ENCODE measurements at places on chromosomes 3 and 15.

DNA sequence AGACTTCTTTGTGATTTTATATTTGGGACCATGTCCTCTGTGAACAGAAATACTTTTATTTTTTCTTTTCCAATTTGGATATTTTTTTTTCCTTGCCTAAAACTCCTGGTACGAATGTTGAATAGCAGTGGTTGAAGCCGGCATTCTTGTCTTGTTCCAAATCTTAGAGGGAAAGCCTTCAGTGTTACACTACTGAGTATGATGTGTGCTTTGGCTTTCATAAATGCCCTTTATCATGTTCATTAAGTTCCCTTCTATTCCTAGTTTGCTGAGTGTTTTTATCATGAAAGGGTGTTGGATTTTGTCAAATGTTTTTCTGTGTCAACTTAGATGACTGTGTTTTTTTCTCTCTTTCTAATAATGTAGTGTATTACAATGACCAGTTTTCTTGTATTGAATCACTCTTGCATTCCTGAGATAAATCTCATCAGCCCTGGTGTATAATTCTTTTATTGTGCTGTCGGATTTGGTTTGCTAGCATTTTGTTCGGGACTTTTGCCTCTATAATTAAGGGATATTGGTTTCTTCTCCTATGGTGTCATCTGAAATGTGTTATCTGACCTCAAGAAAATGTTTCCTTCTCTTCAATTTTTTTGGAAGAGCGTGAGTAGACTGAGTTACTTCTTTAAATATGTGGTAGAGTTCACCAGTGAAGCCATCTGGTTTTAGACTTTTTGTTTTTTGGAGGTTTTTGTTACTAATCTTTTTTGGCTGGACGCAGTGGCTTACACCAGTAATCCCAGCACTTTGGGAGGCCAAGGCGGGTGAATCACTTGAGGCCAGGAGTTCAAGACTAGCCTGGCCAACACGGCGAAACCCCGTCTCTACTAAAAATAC, 33.3 kb downstream of the MAP1A start:
- no peak for DNase-seq

DNA sequence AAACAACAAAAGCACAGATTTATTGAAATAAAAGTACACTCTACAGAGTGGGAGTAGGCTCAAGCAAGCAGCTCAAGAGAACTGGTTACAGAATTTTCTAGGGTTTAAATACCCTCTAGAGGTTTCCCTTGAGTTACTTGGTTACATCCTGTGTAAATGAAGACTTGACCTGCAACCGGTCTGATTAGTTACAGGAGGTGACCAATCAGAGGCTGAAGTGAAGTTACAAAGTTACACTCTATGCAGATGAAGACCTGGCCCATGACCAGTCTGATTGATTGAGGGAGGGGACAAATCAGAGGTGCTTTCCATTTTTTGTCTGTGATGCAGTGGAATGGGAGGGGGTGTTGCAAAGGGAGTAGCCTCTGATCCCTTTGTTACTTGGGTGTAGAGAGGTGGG, 723.4 kb downstream of the ZPLD1 start:
- no peak for DNase-seq

- DNase-seq: no peak
Measured at GRCh38 chr3:107816107-107816506, 274.7 kb downstream of the CD47 start.

DNA sequence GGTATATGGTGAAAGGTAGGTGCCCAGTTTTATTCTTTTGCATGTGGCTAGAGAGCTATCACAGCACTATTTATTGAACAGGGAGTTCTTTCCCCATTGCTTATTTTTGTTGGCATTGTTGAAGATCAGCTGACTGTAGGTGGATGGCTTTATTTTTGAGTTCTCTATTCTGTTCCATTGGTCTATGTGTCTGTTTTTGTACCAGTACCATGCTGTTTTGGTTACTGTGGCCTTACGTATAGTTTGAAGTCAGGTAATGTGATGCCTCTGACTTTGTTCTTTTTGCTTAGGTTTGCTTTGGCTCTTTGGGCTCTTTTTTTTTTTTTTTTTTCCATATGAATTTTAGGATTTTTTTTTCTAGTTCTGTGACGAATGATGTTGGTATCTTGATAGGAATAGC, 139.2 kb upstream of the CTNNB1 start:
- DNase-seq: no peak

GRCh38 chr15:27512281-27513001, 541.5 kb downstream of the GABRG3 start:
- DNase-seq: no peak

DNA sequence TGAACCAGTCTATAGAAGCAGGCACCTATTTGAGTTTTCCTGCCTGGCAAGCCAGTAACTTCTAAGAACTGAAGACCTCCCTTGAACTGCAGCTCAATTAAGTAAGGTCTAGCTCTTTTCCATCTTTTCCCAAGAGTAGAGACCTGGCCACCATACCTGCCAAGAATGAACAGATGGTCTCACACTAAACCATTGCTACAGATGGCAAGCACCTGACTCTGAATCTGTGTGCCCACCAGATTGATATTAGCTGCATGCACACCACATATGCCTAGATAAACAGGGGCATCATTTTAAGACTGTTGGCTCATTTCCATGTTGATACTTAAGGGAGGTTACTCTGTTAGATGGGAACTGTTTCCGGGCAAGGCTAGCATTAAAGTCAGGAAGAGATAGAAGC, 34.8 kb upstream of the GSK3B start:
- no peak for DNase-seq

DNA sequence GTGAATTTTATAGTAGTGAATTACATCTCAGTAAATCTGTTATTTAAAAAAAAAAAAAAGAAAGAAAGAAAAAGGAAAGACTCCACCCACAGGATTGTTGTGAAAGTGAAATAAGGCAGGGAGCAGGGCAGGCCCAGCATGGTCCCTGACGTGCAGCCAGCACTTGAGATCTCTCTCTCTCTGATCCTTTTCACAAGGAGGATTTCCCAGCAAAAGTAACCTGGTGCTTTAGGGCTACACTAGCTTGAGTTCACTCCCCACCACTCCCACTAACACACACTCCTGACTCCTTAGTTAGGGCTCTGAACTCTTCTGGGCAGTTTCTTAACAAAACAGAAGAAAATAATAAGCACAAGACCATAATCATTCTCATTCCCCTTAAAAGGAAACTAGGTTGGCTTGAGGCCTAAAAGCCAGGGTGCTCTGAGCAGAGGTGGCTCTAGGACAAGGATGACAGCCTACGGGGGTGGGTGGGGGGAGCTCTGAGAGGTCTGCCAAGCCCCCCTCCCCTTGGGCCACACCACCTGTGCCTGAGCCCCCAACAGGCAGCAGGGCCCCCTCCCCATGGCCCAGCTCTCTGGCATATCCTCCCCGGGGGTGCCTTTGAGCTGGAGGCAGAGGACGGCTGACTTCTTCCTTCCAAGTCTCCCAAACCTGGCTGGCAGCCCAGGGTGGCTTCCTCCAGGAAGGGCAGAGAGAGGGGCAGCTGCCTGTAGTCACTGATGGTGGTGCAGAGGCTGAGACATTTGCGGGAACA, 856 bp downstream of the TMEM40 start:
- no peak for DNase-seq

DNA sequence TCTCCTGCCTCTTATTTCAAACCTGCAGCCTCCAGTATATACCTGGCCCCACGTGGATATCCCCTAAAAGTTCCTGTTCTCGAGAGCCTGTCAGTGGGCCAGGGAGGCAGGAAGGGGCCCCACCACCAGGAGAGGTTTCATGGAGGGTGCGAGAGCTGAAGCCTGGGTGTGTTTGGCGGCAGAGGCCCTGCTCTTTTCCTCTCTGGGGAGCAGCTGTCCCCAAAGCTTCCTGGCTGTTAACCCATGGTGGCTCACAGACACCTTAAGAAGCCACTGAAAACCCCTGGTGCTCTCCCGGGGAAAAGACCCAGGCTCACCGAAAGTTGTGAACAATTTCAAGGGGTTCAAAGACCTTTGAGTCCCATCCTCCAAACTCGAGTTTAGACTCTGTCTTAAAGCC, 1.1 kb downstream of the PRRT3 start:
- no peak for DNase-seq

DNA sequence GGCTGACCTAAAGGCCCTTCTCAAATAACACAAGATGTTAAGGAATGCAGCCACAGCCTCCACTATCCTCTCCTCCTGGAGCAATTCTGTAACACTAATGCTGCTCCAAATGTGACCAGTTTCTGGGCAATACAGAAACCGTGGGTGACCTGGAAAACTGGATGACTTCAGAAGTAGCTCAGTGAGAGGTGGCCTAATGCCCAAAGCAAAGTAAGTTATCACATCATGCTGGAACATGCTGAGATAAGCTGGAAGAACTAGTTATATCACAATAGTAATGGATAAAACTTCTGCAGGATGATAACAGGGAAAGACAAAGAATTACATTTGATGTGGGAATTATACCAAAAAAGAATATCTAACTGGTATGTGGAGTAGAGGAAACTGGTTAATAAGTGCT, 72.0 kb downstream of the DHX30 start:
- no peak for DNase-seq

DNA sequence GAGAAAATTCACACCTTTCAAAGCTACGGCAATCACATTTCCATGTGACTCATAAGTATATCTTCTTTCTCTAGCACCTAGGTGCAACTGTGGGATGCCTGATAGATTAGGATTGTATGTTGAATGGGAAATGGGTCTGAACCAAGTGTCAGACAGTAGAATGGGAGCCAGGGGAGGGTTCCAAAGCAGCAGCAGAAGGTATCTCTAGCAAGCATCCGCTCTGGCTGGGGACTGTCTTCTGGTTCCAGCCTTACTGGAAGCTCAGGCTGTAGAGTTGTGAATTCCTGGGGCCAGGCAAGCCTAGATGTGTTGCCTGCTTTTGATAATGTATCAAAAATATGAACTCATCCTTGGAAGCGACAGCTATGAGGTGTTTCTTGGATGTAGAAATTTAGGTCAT, 2.1 kb upstream of the CHL1 start:
- DNase-seq: no peak
